ENCODE measurements at places on chromosomes 11 and 22.

- DNase-seq, result no peak
These were observed 15.8 kb upstream of the PKNOX2 start for GRCh38 chr11:125148743-125149142.

DNA sequence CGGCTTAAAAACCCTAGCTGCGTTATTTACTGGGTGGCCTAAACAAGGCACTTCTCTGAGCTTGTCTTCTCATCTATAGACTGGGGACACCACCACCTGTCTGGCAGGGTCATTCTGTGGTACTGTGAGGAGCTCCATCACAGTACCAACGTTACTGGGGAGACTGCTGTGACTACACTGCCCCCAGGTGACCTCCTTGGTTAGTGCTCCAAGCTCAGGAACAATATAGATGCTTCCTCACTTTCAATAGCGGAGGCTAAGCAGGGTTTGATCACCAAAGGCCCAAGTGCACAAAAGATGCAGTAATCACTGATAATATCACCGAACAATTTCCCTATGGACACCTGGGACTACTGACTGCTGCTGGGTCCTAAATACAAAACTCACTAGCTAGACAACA is 18.8 kb downstream of the PRPF19 start:
- DNase-seq, result peak; percentile 60

- no peak for DNase-seq
These were observed 112.1 kb upstream of the ANO1 start for GRCh38 chr11:69965821-69966582.

DNA sequence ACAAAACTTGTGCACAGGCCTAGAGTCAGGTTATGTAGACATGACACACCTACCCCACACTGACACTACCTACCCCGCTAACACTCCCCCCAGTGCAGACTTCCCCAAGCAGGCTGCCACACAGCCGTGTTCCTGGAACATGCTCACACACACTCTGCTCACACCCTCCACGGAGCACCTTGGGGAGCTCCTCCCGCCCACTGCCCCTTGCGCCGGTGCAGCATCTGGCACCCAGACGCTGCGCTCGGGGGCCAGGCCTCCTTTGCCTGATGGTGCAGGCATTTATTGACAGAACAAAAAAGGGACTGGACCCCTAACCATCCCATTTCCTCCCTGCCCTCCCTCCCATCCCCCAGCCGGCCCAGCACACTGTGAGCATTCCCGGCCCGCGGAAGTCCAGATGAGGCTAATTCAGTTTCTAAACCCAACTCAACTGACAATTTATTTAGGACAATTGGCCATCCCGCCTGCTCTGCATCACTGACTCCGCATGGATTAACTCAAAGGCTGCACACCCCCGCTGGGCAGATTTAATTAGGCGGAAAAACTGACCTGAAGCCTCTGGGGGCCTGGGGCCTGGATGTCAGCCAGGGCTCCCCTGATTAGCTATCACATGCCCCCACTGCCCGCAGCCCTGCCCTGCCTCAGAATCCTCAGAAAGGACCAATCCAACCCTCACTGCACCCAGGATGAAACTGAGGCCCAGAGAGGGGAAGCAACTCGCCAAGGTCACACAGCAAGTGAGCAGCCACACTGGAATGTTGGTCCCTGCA is 30.1 kb downstream of the KCNC1 start:
- no peak for DNase-seq

DNA sequence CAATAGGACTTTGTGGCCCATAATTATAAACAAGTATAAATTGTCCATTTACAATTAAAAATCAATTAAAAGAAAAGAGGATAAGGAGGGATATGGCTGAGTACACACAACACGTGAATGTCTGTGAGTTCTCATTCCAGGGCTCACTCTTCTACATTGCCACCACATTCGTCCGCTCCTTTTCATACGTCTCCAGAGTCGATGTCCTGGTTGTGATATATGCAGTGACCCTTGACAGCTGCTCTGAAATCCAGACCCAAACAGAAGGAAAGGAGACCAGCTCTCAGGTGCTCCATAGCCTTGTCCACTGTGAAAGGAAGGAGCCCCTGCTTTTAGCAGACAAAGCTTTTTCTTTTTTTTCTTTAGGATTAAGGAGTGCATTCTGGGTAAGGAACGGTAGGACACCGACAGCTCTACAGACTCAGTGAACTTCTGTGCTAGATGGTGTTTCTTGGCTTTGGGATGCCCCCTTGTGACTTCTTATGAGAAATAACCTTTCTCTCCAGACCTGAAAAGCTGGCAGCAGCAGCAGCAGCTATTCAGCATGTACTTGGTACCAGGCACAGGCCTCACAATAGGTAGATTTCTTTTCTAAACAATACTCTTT is 19.7 kb upstream of the DNAJB13 start:
- peak; percentile 29 for DNase-seq

GRCh38 chr11:117127171-117127901 is 16.8 kb upstream of the PAFAH1B2 start:
- DNase-seq, result no peak

DNA sequence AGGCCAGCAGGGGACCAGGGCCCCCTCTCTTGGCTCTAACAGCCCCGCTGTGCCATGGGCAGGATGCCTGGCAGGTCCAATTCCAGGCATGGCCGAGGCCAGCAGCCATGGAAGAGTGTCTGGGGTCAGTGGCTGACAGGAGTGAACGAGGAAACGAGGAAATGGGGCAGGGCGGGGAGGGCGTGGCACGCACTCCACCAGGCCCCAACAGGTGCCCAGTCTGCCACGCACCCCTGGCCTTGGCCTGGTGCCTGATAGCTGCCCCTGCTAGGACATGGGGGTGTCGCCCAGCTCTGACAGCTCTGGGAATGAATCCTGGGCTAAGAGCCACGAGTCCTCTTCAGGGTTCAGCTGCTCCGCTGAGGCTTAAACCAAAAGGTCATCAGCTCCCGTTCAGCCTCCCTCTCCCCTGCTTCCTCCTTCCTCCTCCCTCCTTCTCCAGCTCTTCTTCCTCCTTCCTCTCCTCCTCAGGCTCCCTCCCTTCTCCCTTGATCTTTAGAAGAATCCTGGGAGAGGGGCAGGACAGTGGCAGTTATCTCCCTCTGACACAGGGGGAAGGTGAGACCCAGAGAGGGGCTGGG is 11.5 kb upstream of the TBC1D22A start:
- no peak for DNase-seq

DNA sequence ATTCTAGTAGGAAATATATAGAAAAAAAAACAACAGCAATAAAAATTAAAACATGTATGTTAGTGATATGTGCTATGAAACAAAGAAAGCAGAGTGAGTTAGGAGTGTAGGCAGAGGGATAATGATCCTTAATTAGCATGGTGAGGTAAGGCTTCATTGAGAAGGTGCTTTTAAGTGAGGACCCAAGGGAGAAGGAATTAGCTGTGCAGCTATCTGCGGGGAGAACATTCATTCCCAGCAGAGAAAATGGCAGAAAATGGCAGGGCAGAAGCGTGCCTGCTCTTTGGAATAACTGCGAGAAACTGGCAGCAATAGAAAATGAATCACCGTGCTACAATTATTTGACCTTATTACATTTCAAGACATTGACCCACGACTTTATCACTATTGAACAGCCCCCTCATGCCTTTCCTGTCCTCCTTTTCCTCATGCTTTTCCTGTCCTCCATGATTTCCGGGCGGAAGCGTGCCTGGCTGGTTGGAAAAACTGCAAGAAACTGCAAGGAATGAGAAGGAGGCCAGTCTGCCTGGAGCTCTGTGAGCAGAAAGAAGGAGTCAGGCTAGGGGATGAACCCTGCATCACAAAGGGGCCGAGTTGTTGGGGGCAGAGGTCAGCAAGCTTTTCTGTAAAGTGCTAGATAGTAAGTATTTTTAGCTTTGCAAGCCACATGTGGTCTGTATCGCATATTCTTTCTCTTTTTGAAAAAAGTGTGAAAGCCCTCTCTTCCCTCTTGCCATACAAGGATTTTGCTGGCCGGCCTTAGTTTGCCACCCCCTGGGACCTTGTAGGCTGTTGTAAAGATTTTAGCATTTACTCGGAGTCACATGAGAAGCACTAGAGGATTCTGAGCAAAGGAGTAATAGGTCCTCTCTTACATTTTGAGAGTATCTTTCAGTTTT is 37.1 kb upstream of the SWAP70 start:
- DNase-seq, result no peak

DNA sequence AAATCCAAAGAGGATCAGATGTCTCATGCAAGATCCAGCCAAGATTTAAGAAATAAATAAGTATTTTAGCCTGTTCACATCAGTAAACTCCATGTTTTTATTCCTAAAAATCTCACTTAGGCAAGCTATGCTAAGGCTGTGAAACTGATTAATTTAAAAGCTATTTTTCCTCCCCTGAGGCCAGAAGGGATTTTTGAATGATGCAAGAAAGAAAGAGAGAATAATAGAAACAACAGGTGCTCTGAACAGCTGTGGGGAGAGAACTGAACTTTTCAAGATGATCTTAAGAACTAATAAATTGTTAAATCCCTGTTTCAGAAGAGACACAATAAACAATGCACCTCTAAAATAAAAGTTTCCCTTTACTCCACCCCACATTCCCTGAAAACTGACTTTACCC is 241.6 kb downstream of the DLG2 start:
- no peak for DNase-seq

DNA sequence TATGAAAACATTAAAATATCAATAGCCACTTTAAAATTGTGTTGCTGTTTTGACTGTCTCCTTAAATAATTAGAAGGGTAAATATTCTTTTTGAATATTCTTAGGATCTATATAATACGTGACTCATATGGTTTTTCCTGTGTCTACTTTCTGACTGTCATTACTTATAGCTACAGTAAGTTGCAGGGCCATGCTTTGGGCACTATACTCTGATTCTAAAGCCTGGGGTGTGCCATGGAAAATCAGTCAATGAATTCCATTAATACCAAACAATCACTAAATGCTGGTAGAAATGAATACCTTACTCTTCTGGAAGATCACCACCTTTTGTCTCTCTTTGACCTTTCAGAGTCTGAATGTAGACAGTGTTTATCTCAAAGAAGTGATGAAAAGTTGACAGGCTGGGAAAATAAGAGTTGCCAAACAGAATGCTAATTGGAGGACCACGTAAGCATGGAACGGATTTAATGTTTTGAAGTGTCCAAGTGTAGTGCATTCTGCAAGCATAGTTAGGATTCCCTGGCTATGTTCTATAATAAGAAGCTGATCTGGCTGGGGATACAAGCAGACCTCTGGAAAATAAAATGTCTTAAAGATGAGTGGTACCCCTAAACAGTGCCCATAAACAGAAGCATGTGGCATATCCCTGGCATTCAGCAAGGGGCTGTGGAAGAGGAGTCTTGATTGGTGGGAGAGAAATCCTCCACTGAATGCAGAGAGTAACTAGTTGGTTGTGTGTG is 16.8 kb downstream of the LUZP2 start:
- DNase-seq, result no peak

- DNase-seq, result no peak
These were observed 472.6 kb downstream of the NELL1 start for GRCh38 chr11:21142007-21142406.

DNA sequence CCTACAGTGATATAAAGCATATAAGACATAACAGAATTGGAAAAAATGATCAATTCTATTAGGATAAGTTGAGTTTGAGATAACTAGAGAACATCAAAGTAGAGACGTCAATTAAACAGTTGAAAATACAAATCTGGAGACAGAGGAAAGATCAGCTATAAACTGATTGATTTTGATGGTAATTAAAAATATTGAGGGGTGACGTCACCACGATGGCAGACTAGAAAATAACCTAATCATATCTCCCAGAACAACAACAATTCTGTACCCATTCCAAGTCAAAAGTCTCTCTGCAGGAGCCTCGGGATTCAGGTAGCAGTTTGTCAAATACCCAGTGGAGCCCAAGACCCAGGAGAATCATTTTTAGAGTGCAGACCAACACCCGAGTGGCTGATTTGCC is 28.9 kb downstream of the MS4A13 start:
- DNase-seq, result no peak

DNA sequence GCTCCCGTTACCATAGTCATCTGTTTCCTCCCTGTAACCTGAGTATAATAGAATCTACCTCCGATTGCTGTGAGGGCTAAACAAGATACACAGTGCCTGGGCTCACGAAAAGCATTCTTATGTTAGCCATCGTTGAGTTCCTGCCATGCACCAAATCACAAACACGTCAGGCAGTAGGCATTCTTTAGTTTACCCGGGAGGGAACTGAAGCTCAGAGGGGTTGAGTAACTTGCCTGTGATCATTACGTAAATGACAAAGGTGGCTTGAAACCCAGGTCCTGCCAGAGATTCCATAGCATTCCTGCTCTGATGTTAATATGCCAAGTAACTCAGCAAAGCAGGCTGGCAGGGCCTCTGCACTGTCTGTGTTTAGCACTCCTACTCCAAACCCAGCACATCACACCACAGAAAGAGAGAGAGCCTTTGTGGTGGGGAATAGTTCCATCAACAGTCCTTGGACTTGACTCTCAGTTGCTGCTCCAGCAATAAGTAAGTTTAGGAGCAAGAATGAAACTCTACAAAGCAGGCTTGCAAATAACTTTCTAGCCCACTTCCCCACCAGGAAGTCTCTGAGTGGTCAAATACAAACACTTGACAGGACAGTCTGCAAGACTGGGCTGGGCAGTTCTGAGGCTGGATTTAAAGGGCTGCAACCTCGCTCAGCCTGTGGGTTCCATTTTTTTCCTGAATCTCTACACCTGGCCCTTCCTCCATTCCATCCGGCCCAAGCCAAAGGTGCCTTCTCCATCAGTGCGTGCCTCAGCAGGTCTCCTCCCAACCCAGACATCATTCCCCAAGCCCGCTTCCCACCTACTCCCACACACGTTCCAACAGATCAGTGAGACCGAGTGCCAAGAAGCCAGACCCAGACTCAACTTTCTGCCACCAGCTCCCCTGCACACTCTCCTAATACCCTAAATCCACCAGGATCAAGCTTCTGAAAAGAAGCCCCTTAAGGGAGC is 1.1 kb downstream of the SCN2B start:
- DNase-seq, result no peak

- DNase-seq, result no peak
These were observed 30.0 kb downstream of the PACSIN2 start for GRCh38 chr22:42984814-42985530.

GRCh38 chr11:108597736-108598355 is 4.3 kb upstream of the EXPH5 start:
- no peak for DNase-seq

DNA sequence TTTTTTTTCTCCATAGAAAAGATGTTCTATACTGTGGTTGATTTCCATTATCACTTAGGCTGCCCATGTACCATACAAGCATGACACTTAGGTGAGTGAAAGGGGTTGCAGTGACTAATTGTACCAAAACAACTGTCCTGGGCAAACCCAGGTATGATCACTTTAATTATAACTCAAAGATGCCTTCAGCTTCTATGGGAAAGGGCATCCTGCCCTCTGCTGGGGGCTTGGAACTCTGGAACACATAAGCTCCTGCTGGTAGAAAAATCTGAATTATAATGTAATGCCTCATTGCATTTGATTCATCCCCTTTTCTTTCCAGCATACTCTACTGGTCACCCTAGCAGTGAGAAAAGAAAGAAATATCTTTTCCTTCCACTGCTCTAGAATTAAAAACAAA is 206.3 kb downstream of the DDX10 start:
- peak; percentile 59 for DNase-seq

- no peak for DNase-seq
These were observed 735.1 kb upstream of the CCDC90B start for GRCh38 chr11:84021291-84021690.

GRCh38 chr11:103114836-103115235 is 5.6 kb downstream of the DYNC2H1 start:
- no peak for DNase-seq

GRCh38 chr11:68933605-68934320 is 30.1 kb downstream of the IGHMBP2 start:
- no peak for DNase-seq

Data from activated CD4-positive, alpha-beta T cell treated with anti-CD3 and anti-CD28 coated beads for 36 hours (primary cell).